ENCODE measurements at places on chromosomes 6 and 20.

GRCh38 chr6:52829046-52829817, 11.4 kb downstream of the GSTA5 start:
- no peak for DNase-seq

DNA sequence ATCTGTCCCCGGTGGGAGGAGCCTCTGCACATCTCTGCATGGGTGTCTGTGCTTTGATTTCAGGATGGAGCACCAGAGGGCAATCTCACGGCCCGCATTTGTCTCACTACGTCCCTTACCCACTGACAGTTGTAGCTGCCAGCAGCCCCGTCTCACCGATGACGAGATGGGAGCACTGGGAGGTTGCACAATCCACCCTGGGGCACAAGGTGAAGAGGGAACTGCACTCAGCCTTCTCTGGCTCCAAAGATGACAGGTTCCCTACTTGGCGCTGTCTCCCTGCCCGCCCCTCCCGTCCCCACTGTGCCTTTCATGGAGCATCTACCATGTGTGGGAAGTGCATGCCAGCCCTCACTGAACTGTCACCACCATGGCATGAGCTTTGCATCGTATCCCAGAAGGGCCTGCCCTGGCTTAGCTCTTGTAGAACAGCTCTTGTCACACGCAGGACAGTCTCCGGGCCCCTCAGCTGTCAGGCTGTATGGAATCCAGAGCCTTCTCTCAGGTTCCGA, 99.9 kb upstream of the PMEPA1 start:
- DNase-seq = no peak

- no peak for DNase-seq
Observed at GRCh38 chr20:41001497-41001896, 27.1 kb upstream of the TOP1 start.

- no peak for DNase-seq
Observed at GRCh38 chr6:90484903-90485302, 102.0 kb downstream of the MAP3K7 start.

- DNase-seq = no peak
Observed at GRCh38 chr6:5331845-5332442, 70.6 kb downstream of the FARS2 start.

GRCh38 chr20:24785141-24786110, 163.6 kb upstream of the CST7 start:
- DNase-seq = no peak

- no peak for DNase-seq
Observed at GRCh38 chr20:63325021-63325471, 32.1 kb downstream of the COL20A1 start.

DNA sequence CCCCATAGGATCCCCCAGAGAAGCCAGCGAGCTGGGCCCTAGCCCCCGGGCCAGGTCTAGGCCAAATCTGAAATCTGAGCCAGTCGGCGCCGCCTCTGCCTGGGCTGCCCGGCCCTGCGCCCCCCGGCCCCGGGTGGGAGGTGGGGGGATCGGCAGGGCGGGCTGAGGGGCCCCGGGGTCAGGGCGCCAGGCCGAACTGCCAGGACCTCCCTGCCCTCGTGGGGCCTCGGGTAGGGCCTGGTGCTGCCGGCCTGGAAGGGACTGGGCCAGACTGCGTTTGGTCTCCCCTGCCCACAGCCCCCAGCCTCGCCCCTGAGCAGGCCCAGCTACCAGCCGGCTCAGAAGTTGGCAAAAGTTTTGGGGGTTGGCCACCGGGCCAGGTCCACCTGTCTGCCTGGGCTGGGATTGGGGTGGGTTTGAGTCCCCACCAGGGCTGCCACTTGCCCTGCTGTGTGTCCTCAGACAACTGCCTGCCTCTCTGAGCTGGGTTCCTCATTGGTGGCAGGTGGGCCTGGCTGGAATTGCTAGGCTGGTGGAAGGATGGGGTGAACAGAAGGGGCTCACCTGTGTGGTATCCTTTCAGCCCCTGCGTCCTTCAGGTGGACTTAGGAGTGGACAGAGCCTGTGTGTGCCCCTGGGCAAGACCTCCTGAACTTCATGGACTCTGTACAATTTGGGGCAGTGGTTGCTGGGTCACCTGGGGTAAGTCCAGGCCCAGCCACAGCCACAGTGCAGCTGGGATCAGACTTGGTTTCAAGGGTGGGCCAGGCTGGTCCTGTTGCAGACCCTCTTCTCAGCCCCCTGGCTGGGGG, 801 bp downstream of the SRC start:
- no peak for DNase-seq

DNA sequence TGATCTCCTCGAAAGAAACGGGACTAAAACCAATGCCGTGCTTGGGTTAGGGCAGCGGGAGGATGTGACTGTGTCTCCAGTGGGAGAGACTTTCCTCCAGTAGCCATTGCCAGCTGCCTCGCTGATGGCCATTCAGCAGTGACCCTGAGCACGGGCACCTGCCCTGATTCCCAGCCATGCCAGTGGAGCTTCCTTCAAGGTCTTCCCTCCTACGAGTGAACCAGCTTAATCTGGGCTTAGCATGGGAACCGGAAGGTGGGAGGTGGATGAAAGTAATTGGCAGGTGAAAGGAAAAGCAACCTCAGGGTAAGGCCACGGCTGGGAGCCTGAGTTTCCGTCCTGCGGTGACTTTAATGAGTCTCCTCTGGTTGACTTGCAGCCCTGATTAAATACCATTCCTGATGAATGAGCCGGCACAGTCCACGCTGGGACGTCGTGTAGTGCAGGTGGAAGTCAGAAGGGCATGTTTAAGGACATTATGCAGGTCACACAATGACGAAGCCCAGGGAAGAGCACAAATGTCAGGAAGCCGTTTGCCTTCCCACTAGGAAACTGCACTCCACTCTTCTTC, 813.5 kb downstream of the QKI start:
- no peak for DNase-seq

DNA sequence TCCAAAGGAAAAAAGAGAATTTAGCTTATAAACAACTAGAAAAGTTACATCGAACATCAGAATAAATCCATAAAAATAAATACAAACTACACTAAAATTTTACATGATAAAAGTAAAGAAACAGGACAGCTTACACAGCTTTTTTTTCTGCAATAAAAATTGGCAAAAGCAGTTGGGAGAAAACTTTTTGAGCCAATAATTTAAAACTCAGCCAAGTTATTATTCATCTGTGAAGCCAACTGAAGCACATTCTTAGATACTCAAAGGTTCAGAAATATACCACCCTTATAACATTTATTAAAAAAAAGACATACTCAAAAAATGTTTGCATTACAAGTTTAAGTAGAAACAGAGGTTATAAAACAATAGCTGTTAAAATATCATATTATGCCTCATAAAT, 23.7 kb upstream of the RSPO3 start:
- no peak for DNase-seq

DNA sequence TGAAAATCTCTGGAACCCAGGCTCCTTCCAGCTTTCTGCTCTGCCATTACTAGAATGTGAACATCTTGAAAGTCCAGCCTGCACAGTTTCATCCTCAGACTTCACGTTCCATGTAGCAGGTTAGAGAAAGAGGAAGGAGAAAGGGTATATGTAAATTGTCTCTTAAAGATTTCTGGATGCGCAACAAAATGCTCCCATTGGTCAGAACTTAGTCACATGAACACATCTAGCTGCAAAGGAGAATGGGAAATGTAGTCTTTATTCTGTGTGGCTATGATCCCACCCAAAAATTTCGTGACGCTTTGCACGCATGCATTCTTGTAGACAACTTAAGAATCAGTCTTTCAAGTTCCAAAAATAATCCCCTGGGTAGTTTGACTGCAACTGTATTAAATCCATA, 46.4 kb upstream of the CHD6 start:
- no peak for DNase-seq

DNA sequence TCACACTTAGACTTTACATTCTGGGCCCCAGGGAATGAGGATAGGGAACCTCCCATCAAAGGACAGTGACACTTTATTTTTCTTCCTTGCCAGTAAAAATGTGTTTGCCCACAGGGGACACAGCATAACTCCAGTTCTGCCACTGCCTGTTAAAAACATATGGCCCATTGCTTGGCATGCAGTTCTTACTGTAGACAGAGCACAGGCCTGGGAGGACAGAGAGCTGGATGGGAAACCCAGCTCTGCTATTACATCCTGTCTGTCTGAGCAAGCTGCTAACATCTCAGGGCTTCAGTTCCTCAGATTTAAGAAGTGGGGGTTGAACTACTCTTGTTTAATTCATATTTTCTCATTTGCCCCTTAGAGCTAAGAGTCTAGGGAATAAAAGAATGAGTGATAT, 120.2 kb downstream of the AKAP7 start:
- no peak for DNase-seq

DNA sequence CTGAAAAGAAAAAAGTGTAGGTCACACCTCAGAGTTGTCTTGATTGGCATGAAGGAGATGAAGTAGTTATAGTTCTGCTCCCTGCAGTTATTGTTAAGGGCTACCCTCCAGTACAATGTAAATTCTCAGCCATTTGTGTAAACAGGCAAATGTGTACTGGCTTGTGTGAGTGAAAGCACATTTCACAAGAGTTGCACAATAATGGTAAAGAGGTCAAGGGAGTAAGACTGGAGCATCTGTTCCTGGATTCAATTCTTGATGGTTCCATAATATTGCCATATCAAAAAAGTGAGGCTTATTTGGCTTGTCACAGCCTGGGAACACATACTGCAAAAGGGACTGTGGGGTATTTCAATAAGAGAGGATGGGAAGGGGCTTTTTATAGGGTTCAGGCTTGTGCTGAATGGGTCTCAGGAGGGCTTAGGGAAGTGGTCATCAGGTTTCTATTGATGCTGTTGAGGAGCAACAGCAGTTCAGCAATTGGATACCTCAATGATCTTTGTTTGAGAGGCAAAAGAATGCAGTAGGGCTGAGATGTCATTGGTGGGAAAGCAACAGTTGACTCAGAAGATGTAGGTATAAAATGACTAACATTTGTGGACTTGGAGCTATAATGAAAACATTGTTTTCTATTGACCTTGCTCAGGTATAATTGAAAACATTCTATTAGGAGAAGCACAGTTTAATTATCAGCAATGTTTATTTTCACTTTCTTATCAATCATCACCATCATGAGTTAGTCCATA, 402.6 kb downstream of the BCKDHB start:
- DNase-seq = no peak

DNA sequence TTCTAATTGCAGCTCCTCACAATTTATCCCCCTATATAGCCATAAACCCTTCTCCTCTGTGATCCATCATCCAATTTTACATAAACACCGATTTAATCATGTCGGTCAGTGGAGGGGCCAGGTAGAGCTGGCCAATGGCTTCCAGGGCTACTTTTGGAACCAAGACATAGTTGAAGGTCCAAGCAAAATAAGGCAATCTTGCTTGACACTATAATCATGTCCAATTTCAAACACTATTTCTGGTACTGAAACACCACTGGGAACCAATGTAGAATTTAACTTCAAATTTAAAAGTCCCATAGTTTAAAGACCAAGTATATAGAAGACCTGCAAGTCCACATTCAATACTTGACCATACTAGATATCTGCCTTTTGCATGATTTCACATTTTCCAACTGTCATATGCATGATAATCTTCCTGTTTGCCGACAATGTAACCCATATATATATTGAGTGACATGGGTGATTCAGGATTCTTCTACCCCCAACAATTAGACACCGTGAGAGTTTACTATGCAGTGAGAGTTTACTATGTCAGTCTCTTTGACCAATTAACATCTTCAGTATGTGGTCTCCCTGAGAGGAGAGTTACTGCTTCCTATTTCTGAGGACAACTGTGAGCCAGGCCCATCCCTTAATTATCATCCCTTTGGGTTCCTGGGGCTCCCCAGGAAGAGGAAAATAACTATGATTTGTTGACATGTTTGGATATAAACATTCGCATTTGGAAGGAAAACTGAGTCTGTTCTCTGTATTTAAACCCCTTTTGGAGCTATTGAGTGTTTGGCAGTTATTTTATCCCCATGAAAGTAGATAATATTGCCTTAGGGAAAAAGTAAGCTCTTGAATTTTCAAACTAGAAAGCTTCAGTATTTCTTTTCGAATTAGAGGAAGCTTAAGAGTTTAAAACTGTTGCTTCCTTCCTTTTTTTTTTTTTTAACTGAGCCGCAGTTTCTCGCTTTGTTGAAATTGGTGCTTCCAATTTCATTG, 31.8 kb downstream of the SAMD3 start:
- DNase-seq = no peak

DNA sequence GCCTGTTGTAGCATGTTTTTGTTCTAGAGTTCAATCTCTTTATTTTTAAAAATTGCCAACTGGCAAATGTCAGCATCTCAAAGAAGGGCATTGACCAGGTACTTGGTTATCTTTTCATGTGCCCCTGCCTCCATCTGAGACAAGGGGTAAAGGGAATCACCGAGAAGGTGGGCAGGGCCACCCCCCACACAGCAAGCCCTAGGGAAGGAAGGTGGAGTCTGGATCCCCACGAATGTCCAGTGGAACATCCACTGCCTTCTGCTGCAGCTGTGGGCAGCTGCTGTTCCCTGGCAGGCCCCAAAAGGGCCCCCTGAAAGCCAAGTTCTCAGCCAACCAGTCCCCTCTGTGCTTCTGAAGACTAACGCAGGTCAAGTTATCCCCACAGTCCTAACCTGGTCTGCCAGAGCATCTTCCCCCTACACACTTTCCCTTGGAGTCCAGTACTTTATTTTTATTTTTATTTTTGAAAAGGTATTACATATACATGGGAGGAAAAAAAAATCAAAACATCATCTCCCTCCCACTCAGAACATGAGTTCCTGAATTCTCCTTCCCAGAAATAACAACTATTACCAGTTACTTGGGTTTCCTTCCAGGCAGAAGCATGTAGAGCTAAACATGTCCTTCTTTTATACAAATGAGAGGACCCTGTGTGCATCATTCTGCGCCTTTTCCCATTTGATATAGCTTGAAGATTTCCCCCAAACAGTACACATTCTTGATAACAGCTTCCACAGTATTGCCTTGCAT, 253.7 kb downstream of the MAFB start:
- DNase-seq = no peak

GRCh38 chr6:161809971-161810370, 536.1 kb upstream of the AGPAT4 start:
- DNase-seq = no peak

- DNase-seq = no peak
Observed at GRCh38 chr20:61420781-61421180, 168.7 kb downstream of the CDH4 start.

DNA sequence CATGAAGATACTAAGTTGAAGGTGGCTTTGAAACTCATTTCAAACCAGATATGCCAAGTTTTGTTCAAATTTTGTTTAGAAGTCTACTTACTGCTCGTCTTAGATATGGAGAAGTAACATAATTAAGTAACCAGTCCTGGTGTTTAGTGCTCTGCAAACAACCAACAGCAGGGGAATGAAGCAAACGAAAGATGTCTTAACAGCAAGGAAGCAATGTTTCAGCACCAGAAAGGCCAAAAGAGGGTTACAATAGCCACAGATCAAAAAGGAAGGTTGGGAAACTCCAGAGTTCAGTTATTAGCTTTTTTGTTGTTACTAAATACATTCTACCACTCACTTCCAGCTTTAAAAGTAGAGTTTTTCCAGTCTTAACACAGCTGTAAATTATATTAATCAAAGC, 45.1 kb downstream of the LHFPL5 start:
- DNase-seq = no peak

- DNase-seq = no peak
Observed at GRCh38 chr6:4611429-4612129, 164.6 kb upstream of the CDYL start.

- DNase-seq = no peak
Observed at GRCh38 chr6:26123675-26123946, 36.4 kb downstream of the HFE start.

Data from T-helper 22 cell (primary cell).